WTC11 (cell line): ENCODE measurements at places on chromosomes 1 and 21. TPM values are rescaled to one million over a fixed set of nuclear protein-coding genes. Genes with fewer than 3 reads are reported as not detected.

Gene RTCA
- total RNA-seq = 31.1 to 35.7 TPM (median 35.2 TPM) in 3 replicates

Gene TCHH
- total RNA-seq = 0.02 to 0.05 TPM (median 0.04 TPM) in 3 replicates

Gene KRTAP26-1
- not detected in 3 replicates for total RNA-seq

Gene BTBD19
- 1.7 to 2.0 TPM (median 1.8 TPM) in 3 replicates for total RNA-seq

Gene CELA2A
- total RNA-seq = 0.83 to 1.1 TPM (median 1.1 TPM) in 3 replicates

Gene REN
- total RNA-seq = not detected in 3 replicates

Gene C1orf94
- 5.5 to 6.0 TPM (median 5.5 TPM) in 3 replicates for total RNA-seq

Gene TMEM61
- 0.41 to 0.74 TPM (median 0.44 TPM) in 3 replicates for total RNA-seq

Gene MTARC2
- 12.5 to 15.5 TPM (median 15.2 TPM) in 3 replicates for total RNA-seq

DNA sequence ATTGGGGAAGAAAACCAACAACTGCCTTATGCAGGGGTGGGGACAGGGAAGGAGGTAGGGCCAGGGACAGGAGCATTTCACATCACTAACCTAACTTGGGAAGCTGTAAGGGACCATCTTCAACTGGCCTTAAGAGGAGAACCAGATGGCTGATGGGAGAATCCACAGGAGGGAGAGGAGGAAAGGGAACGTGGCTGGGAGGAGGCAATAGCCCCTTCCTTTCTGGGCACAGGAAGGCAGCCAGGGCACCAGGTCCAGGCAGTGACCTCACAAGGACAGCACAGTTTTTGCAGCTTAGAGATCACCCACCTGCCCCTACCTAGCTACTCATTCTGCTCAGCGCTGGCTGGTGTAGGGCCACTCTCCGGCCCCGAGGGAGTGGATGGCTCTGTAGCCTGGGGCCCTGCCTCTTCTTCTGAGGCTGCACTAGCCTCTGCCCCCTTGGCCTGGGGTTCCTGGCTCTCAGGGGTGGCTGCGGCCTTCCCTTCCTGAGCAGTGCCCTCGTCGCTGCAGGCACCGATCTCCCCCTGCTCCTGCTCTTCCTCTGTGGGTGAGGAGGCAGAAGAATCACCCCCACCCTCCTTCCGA is 1.7 kb downstream of the MARCKSL1 start:
- no peak for DNase-seq

DNA sequence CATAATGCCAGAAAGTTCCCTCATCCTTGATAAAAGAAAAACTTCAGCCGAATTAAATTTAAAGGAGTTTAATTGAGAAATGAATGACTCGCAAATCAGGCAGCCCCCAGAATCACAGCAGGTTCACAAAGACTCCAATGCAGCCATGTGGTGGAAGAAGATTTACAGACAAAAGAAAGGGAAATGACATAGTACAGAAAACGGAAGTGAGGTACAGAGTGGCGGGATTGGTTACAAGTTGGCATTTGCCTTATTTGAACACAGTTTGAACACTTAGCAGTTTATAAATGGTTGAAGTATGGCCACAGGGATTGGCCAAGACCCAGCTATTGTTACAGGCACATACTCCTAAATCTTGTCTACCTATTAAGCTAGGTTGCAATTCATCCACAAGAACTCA is 46.6 kb downstream of the HIVEP3 start:
- DNase-seq = no peak

DNA sequence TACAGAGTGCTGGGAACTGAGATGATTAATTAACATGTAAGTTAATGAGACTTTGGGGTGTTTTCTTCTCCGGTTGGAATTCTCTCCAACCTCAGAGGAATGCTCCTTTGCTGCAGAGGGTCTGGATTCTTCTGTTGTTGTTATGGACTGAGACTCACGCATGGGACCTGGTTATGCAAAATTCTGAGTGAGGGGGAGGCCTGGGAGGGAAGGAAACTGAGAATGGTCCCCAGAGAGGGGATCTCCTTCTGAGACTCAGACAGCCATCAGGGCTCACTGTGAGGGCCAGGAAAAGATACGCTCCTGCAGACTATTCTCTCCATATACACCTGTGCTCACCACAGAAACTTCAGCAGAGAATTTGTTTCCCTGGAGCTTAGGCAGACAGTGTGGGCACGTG is 56.3 kb downstream of the HTR6 start:
- DNase-seq = no peak

DNA sequence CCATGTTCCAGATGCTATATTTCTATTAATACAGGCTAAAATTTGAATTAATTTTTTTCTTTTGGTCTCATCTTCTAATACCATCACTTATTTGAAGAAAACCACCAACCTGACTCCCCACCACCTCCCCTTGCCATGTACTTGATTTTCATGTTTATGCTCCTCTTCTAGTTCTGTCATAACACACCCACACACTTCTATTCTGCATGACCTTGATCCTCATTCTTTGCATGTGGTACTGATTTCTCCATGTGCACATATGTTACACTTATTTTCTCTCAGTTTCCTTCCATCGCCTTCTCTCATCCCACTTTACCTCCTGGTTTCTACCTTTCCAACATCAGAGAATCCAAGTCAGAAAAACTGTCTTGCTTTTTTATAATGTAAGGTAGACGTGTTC is 78.9 kb upstream of the ARID1A start:
- DNase-seq = no peak

DNA sequence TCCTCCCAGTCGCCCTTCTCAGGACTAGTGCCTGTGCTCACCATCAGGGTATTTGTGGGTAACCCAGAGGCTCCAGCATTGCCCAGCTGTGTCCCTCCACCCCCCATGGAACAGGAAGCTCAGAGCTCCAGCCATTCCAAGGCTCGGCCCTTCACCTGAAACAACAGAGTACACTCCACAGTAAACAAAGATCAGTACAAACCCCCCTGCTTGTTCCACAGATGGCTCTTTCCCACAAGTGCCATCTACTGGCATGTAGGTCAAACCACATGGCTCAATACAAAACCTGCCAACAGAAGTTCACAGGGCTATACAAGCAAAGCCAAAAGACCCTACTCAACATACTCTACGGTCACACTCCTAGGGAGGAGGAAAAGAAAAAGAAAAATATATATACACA is 258.7 kb downstream of the AGBL4 start:
- DNase-seq = peak; percentile 19

DNA sequence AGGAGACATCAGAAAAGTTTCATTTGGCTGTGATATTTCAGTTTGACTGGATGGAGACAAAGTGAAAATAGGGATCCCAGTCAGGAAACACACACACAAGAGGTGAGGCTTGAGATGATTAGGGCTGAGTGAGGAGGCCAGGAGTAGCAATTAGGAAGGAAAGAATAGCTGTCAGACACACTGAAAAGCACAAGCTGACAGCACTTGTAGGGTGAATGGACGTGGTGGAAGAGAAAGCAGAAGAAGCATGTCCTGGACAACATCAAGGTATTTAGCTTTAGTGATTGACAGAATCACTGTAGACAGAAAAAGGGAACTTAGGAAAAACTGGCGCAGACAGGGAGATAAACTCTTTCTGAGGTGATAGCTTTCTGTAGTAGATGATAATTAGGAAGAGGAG is 347.7 kb downstream of the TGFB2 start:
- no peak for DNase-seq

GRCh38 chr1:53015508-53015860 is 46.5 kb upstream of the PODN start:
- DNase-seq = no peak

DNA sequence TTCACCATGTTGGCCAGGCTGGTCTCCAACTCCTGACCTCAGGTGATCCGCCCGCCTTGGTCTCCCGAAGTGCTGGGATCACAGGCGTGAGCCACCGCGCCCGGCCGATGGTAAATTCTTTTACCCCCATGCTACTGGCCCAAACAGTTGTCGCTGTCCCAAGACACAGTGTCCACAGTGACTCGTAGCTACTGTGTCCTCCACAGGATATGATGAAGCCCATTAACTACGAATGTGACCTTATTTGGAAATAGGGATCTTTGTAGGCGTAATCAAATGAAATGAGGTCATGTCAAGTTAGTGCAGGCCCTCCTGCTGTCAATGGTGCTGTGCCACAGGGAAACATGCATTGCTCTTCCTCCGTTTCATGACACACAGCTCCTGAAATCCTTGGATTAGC is 8.5 kb downstream of the FNDC10 start:
- DNase-seq = no peak

DNA sequence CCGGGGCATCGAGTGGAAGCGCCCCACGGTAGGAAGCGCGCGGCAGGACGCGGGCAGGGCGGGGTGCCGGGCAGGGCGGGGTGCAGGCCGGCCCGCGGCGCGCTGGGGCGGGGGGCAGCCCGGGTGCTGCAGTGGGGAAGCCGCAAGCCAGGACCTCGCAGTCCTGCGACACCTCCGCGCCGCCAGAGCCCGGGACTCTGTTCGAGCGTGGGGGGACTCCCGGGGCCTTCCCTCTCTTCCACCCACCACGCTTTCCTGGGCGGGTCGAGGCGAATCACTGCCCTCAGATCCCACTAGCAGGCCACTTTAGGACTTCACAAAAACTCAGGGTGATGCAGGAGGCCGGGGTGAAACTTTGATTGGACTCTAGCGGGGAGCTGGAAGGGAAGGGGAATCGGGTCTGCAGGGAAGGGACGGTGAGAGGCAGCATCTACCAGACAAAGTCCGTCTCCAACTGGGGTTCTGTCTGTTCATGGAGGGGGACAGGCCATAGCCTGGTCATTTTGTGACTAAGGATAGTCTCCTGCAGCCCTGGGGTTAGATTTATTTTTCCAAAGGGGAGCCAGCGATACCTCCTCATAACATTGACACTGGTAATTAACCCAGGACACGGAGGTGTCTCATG is 623 bp downstream of the CAPN2 start:
- no peak for DNase-seq

GRCh38 chr21:34091607-34092006 is 18.2 kb downstream of the MRPS6 start:
- no peak for DNase-seq

GRCh38 chr1:32900371-32900955 is 726 bp downstream of the TMEM54 start:
- DNase-seq = no peak

DNA sequence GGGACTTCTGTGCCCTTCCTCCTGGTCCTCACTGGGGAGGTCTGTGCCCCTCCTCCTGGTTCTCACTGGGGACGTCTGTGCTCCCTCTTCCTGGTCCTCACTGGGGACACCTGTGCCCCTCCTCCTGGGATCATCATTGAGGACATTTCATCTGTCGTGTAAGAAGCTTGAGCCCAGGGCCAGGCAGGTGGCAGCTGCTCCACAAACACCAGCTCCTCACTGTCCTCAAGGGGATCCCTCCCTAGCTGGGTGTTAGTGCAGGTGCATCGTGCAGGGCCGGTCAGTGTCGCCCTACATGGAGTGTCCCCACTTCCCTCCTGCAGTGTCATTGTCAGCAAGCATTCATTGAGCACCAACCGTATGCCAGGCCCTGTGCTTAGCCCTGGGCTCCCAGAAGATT is 312.7 kb downstream of the PTPRU start:
- no peak for DNase-seq

GRCh38 chr1:155061381-155062150 is 2.0 kb upstream of the EFNA4 start:
- peak; percentile 99 for DNase-seq

DNA sequence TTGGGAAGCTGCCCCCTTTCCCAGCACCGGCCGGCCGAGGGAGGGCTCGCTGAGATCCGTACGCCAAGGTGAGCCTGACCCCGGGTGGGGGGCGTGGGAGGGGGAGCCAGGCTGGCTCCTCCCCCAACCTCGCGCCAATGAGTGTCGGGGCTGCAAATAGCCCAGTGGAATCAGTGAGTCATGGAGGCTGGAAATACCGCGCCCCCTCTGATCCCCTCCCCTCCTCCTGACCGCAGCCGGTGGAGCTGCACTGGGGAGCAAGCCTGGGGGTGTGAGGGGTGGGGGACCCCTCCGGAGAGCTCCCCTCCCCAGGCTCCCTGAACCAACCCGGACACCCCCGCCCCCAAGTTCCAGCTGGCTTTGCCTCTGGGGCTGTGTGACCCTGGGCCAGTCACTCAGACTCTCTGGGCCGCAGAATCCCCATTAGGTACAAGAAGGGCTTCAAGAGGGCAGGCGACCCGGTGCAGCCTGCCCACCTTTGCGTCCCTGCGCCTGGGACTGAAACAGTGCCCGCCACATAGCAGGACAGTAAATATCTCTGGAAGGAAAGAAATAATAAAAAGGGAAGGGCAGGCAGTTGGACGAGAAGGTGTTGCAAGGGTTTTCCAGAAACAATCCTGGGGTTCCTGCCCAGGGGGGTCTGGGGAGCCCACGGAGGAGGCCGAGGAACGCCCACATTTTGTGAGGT is 4.5 kb downstream of the HSPB7 start:
- DNase-seq = peak; percentile 83

GRCh38 chr1:92754000-92754718 is 30.7 kb downstream of the EVI5 start:
- DNase-seq = no peak

DNA sequence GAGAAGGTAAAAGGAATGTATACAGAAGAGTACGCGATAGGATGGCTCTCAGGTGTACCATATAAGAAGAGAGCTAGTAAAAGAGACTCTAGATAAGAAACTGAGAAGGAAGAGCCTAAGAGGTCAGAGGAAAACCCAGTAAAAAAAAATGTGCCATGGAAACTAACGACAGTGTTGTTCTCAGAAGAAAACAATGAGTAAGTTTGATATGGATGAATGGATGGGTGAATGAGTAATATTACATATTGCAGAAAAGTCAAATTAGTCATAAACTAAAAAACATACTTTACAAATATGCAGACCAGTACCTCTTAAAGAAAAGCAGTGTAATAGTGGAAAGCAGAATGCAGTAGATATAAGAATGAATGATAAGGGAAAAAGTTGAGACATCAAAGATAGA is 316.2 kb downstream of the HMCN1 start:
- DNase-seq = no peak

DNA sequence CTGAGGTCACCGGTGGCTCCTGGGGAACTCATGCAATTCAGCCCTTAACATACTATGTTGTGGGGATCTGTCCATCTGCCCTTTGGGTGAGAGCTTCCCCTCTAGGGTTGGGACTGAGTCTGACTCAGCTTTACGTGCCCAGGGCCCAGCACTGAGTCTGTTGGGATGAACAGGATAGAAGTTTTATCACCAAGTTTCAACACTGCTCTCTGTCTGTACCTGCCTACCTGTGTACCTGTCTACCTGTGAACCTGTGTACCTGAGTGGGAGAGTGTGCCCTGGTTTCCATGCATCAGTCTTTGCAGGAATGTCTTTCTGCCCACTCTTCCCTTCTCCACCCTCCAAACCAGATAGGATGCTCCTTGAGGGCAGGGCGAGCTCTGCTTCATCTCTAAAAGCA is 90.6 kb upstream of the POU3F1 start:
- DNase-seq = no peak
